ENCODE measurements at places on chromosomes 2 and 18.

DNA sequence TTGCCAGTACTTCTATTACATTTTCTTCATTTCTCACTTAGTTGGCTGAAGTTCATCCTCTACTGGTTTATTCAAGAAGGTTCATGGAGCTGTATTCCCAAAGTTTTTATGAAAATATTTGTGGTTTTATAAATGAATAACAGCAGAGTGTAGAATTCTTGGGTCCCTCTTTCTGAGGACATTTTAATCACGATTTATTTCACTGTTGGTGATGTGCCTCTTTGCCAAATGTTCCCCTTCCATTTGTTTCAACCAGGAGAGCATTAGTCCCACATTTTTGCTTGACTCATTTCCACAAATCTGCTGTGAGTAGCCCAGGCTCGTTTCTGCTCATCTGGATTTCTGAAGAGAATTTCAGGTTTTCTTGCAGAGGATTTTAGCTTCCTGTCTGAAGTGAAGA lies 20.8 kb downstream of the COPS7B start:
- DNase-seq, result no peak

DNA sequence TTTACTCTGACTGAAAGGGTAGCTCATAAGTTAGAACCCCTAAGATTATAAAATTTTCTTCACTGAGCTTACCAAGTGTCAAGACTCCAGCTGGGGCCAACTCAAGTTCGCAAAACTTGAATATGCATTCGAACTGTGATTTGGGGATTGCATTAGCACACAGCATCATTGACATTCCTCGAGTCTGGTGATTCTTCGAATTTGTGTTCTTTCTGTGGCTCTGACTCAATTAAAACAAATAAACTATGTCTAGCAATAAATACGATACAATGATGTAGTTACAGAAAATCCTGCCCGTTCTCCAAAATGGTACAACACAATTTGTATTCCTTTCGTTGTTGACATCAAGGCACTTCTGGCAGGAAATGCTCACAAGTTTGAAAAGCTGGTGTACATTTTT lies 11.1 kb downstream of the CCL20 start:
- no peak for DNase-seq

DNA sequence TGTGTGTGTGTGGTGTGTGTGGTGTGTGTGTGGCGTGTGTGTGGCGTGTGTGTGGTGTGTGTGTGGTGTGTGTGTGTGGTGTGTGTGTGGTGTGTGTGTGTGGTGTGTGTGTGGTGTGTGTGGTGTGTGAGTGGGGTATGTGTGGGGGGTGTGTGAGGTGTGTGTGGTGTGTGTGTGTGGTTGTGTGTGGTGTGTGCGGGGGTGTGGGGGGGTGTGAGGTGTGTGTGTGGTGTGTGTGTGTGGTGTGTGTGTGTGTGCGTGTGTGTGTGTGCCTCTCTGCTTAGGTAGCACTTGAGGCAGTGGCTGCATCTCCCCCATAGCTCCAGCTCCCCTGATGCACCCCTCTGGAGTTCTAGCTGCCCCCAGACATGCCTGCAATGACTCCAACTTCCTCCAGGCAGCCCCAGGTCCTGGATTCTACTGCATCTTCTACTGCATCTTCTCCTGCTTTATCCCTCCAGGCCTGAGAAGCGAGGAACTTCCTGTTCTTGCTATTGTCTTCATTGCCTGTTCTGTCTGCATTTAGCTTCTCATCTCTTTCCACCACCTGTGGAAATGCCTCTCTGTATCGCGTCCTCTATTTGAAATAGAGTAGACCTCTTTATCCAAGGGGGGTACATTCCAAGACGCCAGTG lies 22.2 kb upstream of the MLPH start:
- no peak for DNase-seq

DNA sequence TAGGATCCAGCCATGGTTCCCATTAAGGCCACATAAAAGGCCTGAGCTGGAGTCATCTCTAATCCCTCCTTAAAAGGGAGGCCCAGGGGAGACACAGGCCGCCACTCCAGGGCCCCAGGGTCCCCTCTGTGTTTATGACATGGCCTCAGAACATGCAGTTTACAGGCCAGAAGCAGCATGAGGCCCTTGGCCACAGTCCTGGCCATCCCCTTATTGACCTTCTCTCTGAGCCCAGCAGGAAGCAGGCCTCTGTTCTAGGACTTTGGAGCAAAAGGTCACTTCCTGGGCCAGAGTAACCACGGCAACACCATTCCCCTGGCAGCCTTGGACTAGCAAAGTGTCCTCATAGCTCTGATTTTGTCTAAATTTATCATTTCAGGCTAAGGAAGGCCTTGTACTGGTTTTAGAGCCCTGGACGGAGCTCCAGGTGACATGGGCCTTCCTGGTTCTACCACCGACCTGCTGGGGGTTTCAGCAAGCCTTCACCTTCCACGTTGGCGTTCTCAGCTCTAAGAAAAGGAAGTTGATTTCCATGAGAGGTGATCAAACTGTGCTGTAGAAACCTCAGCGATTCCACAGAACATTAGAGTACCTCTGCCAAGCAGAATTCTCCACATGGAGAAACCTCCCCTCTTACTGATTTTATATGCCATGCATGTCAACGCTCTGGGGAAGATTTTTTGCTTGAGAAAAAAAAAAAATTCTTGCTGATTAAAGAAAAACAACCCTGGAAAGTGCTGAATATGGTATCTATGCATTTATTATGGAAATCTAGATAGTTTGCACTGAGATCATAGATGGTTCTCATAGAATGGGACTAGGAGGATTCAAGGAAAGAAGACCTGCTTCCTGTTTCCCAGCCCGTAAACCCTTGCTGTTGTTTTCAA lies 53.7 kb downstream of the HS1BP3 start:
- DNase-seq, result no peak

GRCh38 chr2:22942441-22942840 lies 442.5 kb upstream of the KLHL29 start:
- no peak for DNase-seq

- no peak for DNase-seq
These were observed 81.7 kb downstream of the MGAT5 start for GRCh38 chr2:134335601-134336000.

- no peak for DNase-seq
These were observed 1232.3 kb upstream of the SLC39A10 start for GRCh38 chr2:194424683-194425209.

DNA sequence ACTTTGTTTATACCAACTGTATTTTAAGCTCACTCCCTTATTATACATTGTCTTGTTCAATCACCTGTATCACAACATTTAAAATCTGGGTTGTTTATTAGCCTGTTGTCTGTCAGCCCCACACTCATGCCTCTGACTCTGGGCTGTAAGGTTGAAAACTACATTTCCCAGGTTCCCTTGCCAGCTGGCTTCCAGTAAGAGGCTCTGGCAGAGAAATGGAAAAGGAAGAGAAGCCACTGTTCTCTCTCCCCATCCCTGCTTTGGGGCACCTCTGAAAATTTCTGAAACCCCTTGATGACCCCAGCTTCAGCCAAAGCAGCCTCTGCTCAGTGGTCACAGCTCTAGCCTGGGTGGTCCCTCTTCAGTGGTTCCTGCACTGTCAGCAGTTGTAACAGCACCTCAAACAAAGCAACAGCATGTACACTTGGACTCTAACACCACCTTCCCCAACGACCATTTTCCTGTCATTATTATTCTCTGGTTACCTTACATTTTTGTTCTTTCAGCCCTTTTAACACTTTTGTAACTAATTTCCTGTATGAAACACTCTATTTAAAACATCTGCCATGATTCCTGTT lies 108.9 kb upstream of the LGALSL start:
- no peak for DNase-seq

DNA sequence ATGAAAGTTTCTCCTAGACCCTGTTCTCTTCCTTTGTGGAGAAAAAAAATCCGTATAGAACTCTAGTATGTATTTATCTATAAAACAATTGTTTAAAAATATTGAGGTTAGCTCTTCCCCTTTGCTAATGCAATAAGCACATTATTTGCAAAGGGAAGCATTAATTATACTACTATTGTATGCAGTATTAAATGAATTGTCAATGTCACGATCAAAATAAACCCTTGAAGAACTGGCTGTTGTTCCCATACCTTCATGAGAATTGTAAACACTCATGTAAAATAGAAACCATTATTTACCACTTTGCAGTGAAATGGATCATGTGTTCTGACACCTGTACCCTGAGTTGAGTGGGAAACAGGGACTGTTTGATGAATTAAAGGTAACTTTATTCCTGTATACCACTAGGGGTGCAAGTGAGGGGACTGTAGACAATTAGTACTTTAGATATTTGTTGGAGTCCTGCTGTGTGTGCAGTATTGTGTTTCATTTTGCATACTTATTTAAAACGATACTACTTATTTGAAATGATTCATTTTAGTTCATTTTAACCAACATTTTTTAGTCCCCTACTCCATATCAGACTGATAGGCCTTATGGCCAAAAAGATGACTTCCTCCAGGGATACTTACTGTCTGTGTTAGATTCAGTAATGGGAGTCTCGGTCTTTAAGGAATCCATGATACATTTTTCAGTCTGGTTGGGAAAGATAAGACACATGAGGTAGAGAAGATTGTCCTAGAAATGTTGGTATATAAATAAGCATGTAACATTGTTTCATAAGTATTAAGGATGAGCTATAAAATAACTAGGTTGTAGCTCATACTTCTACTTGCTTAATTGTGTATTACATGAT lies 7.9 kb downstream of the PKP4 start:
- no peak for DNase-seq

DNA sequence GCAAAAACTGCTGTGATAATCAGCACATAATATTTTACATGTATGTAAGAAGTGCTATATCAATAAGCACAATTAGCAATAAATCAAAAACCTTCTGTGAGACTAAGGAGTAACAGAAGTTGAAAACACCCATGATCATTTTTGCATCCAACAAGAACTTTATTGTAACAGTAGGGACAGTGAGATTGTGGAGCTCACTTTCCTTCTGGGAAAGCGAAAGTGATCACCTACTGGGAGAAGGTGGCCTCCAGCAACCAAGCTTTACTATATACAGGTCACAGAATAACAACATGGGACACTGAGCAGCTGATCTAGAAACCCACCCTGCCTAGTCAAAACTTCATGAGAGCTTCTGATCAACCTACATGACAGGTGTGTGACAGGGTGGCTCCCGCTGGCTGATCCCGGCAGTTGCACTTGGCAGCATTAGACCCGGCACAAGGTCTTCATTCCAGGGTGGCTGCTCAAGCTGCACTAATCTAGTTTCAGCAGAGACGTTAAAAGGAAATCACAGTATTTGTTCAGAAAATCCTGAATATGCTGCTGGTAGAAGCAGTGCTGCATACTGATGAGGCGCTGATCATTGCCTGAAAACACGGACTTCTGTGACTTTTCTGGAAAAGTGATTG lies 63.5 kb upstream of the ARL5A start:
- no peak for DNase-seq

DNA sequence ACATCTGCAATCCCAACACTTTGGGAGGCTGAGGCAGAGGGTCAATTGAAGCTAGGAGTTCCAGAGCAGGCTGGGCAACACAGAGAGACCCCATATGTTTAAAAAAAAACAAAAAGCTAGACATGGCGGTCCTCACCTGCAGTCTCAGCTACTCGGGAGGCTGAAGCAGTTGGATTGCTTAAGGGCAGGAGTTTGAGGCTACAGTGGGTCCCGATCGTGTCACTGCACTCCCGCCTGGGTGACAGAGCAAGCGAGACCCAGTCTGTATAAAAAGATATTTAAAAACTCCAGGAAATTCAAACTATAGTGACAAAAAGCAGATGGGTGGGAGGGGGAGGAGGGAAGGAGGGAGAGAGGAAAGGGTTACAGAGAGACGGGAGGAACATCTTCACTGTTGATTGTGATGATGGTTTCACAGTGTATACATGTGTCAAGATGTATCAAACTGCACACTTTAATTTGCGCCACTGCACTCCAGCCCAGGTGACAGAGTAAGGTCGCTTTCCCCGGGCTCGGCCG lies 942 bp upstream of the ZNF236 start:
- no peak for DNase-seq

DNA sequence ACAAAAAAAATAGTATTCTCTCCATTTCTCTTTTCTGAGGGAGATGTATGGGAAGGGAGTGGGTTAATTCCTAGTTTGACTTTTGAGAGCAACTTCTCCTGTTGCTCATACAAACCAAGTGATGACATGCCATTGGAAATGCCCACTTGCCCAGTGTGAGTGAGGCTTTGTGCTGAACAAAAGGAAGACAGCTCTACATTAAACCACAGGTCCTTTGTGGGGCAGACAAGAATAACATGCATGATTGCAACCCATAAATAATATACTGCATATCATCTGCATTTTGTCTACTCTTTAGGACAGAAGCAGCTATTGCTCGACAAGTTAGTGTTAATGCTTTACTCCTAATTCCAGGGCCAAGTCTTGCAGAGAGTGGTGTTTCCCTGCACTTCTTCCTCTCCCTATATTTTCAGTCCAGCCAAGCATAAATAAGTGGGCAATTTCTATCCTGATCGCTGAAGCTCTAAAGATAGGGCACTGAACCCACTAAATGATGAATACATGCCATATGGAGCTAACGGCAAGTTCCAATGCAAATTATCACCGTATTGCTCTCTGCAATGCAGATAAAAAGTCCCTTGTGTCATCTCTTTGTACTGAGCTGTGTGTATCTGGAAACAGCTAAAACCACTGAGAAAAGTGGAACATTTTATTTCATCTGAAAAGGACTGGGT lies 19.4 kb upstream of the EHBP1 start:
- DNase-seq, result no peak

- DNase-seq, result no peak
These were observed 70.3 kb upstream of the NCK2 start for GRCh38 chr2:105674401-105674800.

DNA sequence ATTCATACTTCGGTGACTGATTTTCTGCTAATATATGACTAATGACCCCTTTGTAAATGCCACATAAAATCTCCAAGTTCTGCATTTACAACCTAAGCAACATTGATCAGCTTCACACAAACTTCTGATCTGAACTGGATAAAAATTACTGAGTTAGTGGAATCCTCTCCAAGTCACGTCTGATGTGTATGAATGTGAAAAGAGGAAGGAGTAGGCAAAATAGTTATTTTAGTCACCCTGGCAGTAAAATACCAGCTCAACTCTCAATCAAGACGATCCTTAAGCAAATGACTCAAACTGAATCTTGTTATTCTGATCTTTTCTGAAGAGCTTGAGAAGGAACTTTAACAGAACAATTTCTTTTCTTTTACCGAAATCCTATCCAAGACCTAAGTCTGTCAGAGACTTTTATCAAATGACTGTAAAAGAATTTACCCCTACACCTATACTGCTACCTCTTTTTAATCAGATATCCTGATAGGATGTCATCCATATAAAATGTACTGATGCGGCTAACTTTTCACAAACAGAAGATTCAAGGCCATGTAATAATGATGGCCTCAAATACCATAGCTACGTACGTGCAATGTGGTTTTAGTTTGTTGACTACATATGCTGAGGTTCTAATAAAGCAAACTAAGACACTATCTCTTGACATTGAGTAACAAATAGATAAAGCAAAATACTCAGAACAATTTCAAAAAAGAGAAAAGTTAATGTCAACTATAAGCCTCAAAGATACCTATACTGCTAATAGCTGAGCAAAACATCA lies 23.7 kb downstream of the CUL3 start:
- no peak for DNase-seq

All from myocyte (in vitro differentiated cells).